ENCODE measurements at places on chromosomes 7 and 10.
A peak's percentile ranks its signal among the peaks of the same experiment; 100 is the strongest.

- peak; percentile 79 for DNase-seq
Observed at GRCh38 chr10:13769946-13770345, 183.2 kb downstream of the PRPF18 start.

- DNase-seq = no peak
Observed at GRCh38 chr7:106641416-106641815, 19.5 kb downstream of the CCDC71L start.

DNA sequence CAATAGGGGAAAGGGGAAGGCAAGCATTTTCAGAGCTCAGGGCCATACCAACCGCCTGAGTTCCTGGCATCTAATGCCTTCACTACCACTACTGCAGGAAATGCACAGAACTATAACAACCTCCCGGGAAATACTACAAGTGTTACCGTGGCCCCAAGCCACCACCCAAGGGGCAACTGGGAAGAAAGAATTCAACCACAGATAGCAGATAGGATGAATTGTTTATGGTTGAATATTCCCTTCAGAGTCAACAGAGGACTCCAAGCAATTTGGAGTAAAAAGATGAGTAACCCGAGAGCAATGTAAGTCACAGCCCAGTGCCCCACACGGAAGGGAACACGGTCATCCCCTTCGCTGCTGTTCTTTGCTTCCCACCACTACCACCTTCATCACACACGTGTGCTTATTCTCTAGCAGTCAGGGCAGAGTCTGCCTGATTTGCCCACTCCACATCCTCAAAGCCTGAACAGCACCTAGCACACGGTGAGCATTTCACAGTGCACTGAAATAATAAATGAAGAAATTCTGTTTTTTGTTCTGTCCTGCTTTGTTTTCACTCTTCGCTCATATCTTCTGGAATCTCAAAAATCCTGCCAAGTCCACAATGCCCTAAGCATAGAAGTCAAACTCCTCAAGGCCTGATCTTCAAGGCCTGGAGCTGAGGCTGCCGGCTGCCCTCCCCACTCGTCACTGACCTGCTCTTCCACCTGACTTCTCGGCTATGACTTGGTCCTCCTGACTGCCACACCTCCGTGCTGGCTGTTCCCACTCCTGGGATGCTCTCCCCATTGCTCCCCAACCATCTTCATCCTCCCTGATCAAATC, 221.1 kb downstream of the KCNMA1 start:
- DNase-seq = no peak

GRCh38 chr10:88707429-88708155, 1.5 kb downstream of the LIPK start:
- DNase-seq = no peak

- no peak for DNase-seq
Observed at GRCh38 chr10:855671-856070, 75.8 kb downstream of the LARP4B start.

DNA sequence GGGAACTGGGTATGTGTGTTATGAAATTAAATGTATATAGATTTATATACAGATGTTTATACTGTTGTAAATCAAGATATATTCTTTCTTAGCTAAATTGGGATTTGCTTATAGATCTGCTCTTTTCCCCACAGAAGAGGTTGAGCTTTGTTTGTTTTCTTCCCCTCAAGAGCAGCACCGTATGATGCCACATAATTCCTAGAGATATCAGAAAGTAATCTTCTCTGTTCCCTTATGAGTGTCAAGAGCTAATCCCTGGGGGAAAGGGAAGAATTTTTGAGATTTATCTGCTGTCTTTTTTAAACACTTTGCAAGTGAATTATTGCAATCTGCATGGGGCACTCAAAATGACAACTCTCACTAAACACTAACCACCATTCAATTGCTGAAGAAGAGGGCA, 68.7 kb upstream of the SP4 start:
- DNase-seq = no peak

- no peak for DNase-seq
Observed at GRCh38 chr7:25379351-25380300, 151.3 kb upstream of the NPVF start.

Measured in AML-193 (cell line).